ENCODE measurements at places on chromosomes 7 and 10. TPM values are rescaled to one million over a fixed set of nuclear protein-coding genes. Genes with fewer than 3 reads are reported as not detected.
A peak's percentile ranks its signal among the peaks of the same experiment; 100 is the strongest.

- H3K4me1 ChIP-seq = no peaks in the 10 kb centered on the region
- no peak overlapping the region for H3K4me3 ChIP-seq
- no peaks in the 10 kb centered on the region for H3K36me3 ChIP-seq
- H3K27ac ChIP-seq = no peak overlapping the region
These were observed 84.4 kb downstream of the LRRC4 start for GRCh38 chr7:127946847-127947246.

DNA sequence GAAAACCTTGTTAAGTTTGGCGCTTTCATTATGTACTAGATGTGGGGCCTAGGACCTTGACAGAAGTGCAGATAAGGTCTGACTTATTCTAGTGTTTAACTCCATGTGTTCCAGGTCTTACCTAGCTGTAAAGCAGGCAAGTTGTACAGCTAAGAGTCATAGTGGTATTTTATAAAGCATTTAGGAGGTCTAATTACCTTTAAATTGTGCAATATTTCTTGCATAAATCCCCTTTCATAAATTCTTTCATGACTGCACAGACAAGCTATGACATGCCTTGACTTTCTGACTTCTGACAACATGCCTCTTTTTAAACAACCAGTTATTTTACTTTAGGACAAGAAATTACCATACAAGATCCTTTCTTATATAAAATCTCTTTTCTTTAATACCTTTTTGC lies 151.6 kb upstream of the VSTM2A start:
- H3K4me1 ChIP-seq = no peaks in the 10 kb centered on the region
- no peak overlapping the region for H3K4me3 ChIP-seq
- no peak for DNase-seq
- H3K27ac ChIP-seq = no peak overlapping the region
- H3K27me3 ChIP-seq = no peaks in the 10 kb centered on the region

DNA sequence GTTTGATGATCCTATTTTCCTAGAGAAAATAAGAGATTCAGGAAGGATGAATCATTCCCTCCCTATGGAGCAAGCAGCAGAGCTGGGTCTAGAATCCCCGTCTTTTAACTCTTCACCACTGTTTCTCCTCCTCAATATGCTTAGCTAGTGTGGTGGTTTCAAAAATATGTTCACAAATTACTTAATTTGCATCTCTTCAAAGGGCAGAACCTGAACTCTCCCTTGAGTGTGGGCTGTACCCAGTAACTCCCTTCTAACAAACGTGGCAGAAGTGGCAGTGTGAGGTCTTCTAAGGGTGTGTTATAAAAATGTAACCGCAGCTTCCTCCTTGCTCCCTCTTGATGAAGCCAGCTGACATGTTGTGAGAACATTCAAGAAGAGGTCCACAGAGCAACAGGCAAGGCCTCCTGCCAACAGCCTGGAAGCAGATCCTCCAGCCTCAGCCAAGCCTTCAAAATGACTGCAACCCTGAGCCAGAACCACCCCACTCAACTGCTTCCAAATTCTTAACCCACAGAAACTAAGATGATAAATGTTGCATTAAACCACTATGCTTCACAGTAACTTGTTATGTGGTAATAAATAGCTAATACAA lies 36.6 kb downstream of the SRPK2 start:
- H3K4me1 ChIP-seq = peaks cover 78% of the 10 kb centered on the region
- no peak overlapping the region for H3K27ac ChIP-seq
- no peak overlapping the region for H3K4me3 ChIP-seq
- no peaks in the 10 kb centered on the region for H3K27me3 ChIP-seq
- peak; percentile 77 for DNase-seq

DNA sequence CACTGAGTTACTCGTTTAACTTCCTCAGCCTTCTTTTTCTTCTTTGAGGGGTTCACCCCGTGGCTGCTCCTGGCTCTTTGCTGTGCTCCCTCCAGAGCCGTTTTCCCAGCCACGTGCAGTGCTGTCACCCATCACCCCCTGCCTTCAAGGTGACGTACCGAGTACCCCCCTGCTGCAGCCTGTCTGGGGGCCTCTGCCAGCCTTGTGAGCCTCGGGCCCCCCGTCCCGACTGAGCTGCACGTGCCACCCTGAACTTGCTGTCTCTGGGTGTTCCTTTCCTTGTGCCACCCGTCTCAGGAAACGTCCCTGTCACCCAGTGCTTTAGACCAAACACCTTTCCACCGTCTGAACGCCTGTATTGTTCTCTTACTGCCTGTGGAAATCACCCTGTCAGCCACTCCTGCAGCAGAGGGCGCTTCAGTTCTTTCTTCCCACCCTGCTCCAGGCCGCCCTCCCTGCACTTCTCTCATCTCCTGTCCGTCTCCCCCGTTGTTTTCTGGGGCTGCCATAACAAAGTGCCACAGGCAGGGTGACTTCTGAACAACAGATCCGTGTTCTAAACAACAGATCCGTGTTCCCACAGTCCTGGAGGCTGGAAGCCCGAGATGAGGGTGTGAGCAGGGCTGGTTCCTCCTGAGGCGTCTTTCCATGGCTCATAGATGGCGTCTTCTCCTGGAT lies 44.6 kb downstream of the WDR37 start:
- H3K27ac ChIP-seq = no peak overlapping the region
- no peaks in the 10 kb centered on the region for H3K27me3 ChIP-seq
- no peak for DNase-seq
- no peak overlapping the region for H3K4me3 ChIP-seq

PNLIPRP2 gene
- not detected for total RNA-seq

PSD gene
- total RNA-seq = 3.2 TPM

- H3K36me3 ChIP-seq = no peaks in the 10 kb centered on the region
- peaks cover 7% of the 10 kb centered on the region for H3K4me1 ChIP-seq
- no peaks in the 10 kb centered on the region for H3K27me3 ChIP-seq
- no peak within 1 kb of the TSS for H3K27ac ChIP-seq
- peak; percentile 10 for DNase-seq
These were observed at the start of gene EFCAB10 for GRCh38 chr7:105581066-105581811. Gene EFCAB10 (minus strand): TSS chr7:105581493. CDS start chr7:105581463, 30 bp downstream.

DNA sequence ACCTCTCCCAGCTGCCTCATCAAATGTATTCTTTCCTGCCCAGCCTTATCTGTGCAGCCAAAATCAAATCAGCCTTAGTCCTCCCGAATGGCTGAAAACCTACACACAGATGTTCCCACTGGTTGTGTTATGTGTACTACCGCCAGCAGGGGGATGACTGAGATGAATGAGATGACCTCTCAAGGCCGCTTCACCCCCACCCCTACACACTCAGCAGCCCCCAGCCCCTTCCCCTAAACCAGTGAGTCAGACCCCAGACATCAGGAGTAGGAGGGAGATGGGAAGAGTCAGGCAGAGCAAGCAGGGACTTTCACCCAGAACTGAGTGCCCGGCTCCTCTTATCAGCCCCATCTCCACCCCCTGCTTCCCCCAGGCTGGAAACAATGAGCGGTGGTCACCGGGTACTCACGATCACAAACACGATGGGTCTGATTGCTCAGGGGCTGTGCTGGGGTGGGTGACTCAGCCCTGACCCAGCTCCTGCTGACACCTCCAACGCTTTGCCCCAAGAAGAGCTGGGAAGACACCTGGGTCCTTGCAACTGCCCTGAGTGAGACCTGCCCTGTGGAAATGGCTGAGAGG lies 6.5 kb upstream of the C10orf105 start:
- peak overlapping the region; percentile 24 for H3K4me3 ChIP-seq
- peak; percentile 68 for DNase-seq
- no peaks in the 10 kb centered on the region for H3K36me3 ChIP-seq
- H3K27ac ChIP-seq = peak overlapping the region; percentile 77
- no peaks in the 10 kb centered on the region for H3K27me3 ChIP-seq

GRCh38 chr10:59027975-59028655 lies 148.3 kb upstream of the PHYHIPL start:
- H3K27me3 ChIP-seq = no peaks in the 10 kb centered on the region
- no peak overlapping the region for H3K4me3 ChIP-seq
- no peak for DNase-seq
- H3K4me1 ChIP-seq = no peaks in the 10 kb centered on the region
- H3K27ac ChIP-seq = no peak overlapping the region
- no peaks in the 10 kb centered on the region for H3K36me3 ChIP-seq

DNA sequence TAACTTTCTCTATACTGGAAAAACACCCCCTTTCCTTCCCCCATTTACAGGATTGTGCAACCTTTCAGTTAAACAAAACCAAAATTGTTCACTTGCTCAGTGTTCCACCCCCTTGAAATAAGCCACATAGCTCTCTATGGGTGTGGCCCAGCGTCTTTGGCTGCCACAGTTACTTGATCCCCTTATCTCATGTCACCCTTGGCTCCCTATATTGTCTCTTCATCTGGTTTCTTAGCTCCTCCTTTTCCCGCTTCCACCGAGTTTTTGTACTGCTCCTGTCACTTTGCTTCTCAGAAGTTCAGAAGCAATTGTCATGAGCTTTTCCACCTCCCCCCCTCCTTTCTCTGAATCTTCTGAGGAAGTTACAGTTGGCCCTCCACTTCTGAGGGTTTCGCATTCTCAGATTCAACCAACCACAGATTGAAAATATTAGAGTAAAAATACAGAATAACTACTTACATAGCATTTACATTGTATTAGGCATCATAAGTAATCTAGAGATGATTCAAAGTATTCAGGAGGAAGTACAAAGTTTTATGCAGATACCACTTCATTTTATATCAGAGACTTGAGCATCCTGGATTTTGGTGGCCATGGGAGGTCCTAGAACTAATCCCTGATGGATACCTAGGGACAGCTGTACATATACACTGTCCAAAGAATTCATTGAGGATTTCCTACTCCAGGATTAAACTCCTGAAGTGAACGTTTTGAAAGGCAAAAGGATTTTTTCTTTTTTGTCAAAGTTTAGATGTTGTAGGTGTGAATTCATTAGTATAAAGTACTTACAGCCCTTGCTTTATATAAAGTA lies 60.4 kb downstream of the ADD3 start:
- peak overlapping the region; percentile 44 for H3K4me3 ChIP-seq
- peak overlapping the region; percentile 29 for H3K27ac ChIP-seq
- H3K36me3 ChIP-seq = no peaks in the 10 kb centered on the region
- DNase-seq = no peak
- H3K27me3 ChIP-seq = no peaks in the 10 kb centered on the region
- peaks cover 88% of the 10 kb centered on the region for H3K4me1 ChIP-seq

GRCh38 chr10:7230951-7231350 lies 179.9 kb downstream of the SFMBT2 start:
- no peaks in the 10 kb centered on the region for H3K4me1 ChIP-seq
- no peaks in the 10 kb centered on the region for H3K27me3 ChIP-seq
- no peak overlapping the region for H3K27ac ChIP-seq
- DNase-seq = no peak
- peaks cover 25% of the 10 kb centered on the region for H3K36me3 ChIP-seq
- H3K4me3 ChIP-seq = no peak overlapping the region

DNA sequence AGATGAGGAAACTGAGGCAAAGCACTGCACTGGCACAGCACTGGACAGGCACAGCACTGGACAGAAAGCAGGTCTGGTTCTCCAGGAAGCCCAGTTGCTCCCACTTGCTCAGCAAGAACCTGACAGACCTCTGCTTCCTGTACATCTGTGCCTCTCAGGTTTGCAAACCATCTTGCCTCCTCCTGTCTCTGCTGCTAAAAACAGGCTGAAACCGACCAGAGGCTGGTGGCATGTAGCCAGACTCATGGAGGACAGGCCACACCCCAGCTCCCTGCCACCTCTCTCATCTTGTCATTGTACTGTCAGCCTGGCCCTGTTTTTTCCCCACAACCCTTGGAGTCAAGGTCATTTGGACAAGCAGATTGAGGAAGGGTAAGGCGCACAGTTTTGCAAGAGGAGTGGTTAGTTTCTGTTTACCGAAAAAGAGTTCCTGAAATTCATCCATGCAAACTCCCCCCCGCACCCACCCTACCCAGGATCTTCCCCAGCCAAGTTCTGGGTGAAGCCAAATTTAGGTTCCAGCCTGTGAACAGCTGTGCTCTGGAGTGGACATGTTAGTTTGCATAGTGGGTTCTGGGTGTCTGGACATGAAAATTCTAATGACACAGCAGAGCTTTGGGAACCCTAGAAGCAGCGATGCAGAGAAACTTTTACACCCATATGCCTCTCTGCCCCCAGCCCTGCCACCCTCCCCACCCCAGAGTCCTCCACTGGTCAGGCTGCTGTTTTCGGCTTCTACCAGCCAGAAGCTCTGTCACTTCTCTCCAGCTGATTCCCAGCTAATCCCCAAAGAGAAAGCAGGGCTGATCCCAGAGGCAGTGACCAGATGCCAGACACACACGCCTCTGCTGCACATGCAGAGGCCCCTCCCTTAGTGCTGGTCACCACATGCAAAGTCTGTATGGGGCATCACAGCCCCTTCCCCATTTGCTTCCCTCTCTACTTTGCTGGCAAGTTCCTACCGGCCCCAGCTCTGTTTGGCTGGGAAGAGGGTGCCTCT lies 8.5 kb upstream of the C10orf105 start:
- peaks cover 96% of the 10 kb centered on the region for H3K4me1 ChIP-seq
- peak overlapping the region; percentile 24 for H3K4me3 ChIP-seq
- H3K27ac ChIP-seq = peak overlapping the region; percentile 77
- no peaks in the 10 kb centered on the region for H3K27me3 ChIP-seq
- peak; percentile 85 for DNase-seq

- no peaks in the 10 kb centered on the region for H3K27me3 ChIP-seq
- H3K36me3 ChIP-seq = no peaks in the 10 kb centered on the region
- H3K4me1 ChIP-seq = no peaks in the 10 kb centered on the region
- DNase-seq = no peak
- H3K4me3 ChIP-seq = no peak overlapping the region
These were observed 19.4 kb upstream of the CDC14C start for GRCh38 chr7:48904975-48905374.

HECW1 gene
- not detected for total RNA-seq

DNA sequence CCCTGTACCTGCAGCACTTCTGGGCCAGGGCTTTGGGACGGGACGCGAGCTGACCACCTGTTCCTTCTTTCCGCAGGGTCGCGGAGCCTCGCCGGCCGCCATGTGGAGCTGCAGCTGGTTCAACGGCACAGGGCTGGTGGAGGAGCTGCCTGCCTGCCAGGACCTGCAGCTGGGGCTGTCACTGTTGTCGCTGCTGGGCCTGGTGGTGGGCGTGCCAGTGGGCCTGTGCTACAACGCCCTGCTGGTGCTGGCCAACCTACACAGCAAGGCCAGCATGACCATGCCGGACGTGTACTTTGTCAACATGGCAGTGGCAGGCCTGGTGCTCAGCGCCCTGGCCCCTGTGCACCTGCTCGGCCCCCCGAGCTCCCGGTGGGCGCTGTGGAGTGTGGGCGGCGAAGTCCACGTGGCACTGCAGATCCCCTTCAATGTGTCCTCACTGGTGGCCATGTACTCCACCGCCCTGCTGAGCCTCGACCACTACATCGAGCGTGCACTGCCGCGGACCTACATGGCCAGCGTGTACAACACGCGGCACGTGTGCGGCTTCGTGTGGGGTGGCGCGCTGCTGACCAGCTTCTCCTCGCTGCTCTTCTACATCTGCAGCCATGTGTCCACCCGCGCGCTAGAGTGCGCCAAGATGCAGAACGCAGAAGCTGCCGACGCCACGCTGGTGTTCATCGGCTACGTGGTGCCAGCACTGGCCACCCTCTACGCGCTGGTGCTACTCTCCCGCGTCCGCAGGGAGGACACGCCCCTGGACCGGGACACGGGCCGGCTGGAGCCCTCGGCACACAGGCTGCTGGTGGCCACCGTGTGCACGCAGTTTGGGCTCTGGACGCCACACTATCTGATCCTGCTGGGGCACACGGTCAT lies 13.3 kb downstream of the GPR146 start:
- H3K27me3 ChIP-seq = no peaks in the 10 kb centered on the region
- DNase-seq = no peak
- H3K4me3 ChIP-seq = no peak overlapping the region
- H3K36me3 ChIP-seq = no peaks in the 10 kb centered on the region
- no peak overlapping the region for H3K27ac ChIP-seq
